ENCODE measurements at places on chromosomes 4 and X. TPM values are rescaled to one million over a fixed set of nuclear protein-coding genes. Genes with fewer than 3 reads are reported as not detected.

NAT8L gene
- 8.8 TPM for total RNA-seq

SORCS2 gene
- 7.3 TPM for total RNA-seq

DNA sequence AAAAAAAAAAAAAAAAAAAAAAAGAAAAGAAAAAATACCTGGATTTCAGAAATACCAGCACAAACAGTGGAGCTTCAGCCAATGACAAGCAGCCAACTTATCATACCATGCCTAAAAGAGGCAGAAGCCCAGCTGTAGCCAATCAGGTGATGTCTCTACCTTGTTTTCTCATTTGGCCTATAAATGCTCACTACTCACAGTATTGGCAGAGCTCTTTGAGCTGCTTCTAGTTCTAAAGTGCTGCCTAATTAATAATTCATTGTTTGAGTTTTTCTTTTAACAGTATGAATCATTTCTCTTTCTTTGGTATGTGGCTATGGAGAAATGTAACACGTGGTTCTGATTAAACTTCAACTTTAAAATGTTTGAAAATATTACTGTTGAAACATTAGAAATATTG is 188.8 kb upstream of the TECRL start:
- no peak overlapping the region for H3K27ac ChIP-seq
- no peak overlapping the region for H3K4me3 ChIP-seq
- no peaks in the 10 kb centered on the region for H3K36me3 ChIP-seq
- H3K27me3 ChIP-seq = no peaks in the 10 kb centered on the region
- no peaks in the 10 kb centered on the region for H3K4me1 ChIP-seq

DNA sequence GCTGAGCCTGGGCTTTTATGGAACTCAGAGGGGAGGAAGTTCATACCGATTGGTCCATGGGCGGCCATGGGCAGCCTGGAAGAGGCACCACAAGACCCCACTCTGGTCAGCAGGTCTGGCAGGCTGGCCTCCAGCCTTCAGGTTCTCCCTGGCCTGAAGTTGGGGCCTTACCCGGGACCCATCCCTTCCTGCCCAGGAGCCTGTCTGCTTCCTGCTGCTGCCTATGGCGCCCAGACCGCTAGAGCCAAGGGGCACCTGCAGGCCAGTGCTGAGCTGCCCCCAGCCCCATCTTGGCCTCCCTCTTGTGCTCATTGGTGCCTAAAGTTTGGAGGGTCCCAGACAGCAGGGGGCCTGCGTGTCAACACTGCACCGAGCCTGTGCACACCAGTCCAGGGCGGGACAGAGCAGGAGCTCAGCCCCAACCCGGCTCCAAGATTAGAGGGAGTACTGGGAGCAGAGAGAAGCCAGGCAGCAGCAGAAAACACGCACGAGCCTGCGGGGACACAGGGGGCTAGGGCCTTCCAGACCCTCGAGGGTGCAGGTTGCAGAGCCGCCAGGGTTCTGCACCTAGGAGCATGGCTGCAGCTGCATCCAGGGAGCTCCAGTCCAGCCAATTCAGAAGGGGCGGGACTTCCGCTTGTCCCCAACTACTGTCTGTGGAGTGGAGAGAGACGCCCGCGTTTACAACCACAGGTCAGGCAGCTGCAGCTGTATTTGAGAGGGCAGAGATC is 30.7 kb upstream of the ZNF280C start:
- no peak for DNase-seq
- H3K36me3 ChIP-seq = no peaks in the 10 kb centered on the region
- H3K27ac ChIP-seq = no peak overlapping the region
- no peaks in the 10 kb centered on the region for H3K27me3 ChIP-seq
- no peaks in the 10 kb centered on the region for H3K4me1 ChIP-seq

DNA sequence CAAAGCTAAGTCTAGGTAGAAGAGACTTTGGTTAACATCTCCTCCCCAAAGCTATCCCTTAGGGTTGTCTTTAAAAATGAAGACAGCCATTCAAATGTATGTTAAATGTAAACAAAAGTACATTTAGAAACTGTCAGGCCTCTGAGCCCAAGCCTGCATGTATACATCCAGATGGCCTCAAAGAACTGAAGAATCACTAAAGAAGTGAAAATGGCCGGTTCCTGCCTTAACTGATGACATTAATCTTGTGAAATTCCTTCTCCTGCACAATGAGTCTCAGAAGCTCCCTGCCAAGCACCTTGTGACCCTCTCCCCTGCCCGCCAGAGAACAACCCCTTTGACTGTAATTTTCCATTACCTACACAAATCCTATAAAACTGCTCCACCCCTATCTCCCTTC is 377.9 kb downstream of the FAM133A start:
- H3K4me1 ChIP-seq = no peaks in the 10 kb centered on the region
- H3K4me3 ChIP-seq = no peak overlapping the region
- DNase-seq = no peak
- no peaks in the 10 kb centered on the region for H3K36me3 ChIP-seq

GRCh38 chr4:1599026-1599481 is 85.1 kb downstream of the FAM53A start:
- peaks cover 2% of the 10 kb centered on the region for H3K4me1 ChIP-seq
- H3K4me3 ChIP-seq = no peak overlapping the region
- peaks cover 22% of the 10 kb centered on the region for H3K27me3 ChIP-seq
- peaks cover 7% of the 10 kb centered on the region for H3K36me3 ChIP-seq

All from spinal cord (tissue), 10 donors.